Liver (tissue), 10 donors: ENCODE measurements at places on chromosomes 7 and 10. TPM values are rescaled to one million over a fixed set of nuclear protein-coding genes. Genes with fewer than 3 reads are reported as not detected.

DNA sequence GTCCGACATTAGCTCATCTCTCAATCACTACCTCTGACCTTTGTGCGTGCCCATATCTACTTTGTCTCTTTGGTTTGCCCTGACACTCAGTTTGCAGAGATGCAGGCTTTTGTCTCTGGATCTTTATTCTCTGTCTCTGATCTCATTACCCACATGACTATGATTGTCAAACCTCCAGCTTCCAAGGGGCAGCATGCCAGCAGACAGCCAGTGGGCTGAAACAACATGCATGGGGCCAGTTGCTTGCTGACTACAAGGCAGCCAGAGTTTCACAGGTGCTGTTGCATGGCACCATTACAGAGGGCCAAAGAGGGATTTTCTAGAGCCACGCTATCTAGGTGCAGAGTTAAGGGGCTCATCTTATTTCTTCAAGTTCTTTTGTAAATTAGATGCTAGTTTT lies 146.2 kb downstream of the SPAG6 start:
- DNase-seq: no peak

DNA sequence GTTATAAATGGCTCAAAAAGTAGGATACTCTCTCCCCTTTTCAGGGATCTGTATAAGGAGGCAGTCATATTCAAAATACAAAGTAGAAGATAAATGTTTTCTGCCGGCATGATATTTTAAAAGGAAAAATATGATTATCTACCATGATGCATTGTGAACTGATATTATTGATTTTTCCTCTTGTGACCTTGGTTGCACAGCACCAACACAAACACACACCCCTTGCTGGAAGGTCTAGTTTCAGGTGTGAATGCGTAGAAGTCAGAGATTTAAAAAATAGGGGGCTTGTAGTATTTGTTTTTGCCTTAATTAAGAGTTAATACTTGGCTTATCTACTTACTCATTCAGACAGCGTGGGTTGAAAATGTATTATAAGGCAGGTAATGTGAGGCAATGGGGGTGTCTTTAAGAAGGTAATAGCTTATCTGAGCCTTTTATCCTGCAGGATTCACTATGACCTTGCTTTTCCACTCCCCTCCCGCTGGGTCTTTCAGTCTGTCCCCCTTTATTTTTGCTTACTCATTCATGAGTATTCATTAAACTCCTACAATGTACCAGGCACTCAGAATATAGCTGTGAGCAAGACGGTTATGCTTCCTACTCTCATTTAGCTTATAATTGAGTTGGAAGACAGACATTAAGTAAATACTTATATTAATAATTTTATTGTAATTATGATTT lies 390.6 kb downstream of the SDK1 start:
- DNase-seq: no peak

GRCh38 chr7:43142703-43143102 lies 30.3 kb downstream of the HECW1 start:
- DNase-seq: no peak

- no peak for DNase-seq
Measured at GRCh38 chr10:95517536-95518454, 43.4 kb downstream of the SORBS1 start.

Gene AKR1B15
- 0.12 TPM for polyA plus RNA-seq

Gene ANXA8L1
- 0.63 TPM for polyA plus RNA-seq

Gene LIPF
- polyA plus RNA-seq: not detected
